ENCODE measurements at places on chromosomes 6 and 20.

- no peak for DNase-seq
Observed at GRCh38 chr6:36126553-36127458, 3.5 kb upstream of the MAPK13 start.

DNA sequence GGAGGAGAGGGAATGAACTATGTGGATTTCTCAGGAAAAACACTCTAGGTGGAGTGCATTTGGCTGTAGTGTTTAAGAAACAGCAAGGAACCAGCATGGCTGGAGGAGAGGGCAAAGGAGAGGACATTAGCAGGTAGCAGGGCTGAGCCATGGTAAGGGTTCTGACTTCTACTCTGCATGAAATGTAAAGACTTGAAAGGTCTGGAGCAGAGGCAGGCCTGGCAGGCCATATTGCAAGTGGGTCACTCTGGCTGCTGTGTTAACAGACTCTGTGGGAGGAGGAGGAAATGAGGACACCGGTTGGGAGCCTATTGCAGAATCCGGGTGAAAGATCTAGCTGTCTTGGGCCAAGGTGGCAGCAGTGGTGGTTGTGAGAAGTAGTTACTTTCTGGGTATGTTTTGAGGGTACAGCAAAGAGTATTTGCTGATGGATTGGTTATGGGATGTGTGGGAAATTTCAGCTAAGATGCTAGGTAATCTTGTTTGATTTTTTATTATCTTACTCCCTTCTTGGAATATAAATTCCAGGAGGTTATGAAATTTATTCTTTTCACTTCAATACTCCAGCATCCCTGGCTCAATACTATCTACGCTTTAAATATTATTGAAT lies 115.9 kb upstream of the BCLAF1 start:
- DNase-seq, result no peak

GRCh38 chr6:11921017-11921438 lies 91.1 kb upstream of the HIVEP1 start:
- peak; percentile 75 for DNase-seq

- DNase-seq, result peak; percentile 75
Observed at GRCh38 chr6:18595774-18596530, 208.8 kb downstream of the RNF144B start.

DNA sequence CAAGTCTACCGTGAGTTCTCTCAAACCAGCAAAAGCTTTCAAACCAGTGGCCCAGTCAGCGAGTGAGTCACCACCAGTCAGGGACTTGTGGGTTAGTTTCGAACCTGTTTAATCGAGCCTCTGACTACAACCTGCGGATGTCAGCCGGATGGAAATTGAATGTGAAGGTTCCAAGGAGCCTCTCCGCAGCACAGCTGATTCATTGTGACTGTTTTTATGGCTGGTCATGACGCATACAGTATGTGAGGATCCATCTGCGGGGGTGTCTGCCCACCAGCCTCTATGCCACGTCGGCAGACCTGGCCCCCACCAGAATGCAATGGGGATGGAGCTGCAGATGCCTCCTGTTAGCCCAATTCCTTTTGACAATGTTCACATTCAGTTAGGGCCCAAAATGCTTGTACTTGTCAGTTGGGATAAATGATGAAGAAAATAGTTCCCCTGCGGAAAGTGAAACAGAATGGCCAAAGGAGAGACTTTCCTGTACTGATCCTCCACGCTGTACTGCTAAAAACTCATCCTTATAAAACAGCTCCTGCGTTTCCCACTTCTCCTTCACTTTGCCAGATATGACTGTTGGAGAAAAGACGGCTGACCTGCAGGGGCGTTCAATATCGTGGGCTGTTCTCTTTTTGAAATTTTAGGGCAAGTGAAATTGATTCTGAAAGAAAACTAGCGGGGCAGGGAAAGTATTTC lies 206.6 kb downstream of the TFAP2B start:
- no peak for DNase-seq

- no peak for DNase-seq
Observed at GRCh38 chr6:132749111-132749510, 8.6 kb downstream of the VNN2 start.

- peak; percentile 70 for DNase-seq
Observed at GRCh38 chr20:33299111-33299603, 16.1 kb downstream of the BPIFB1 start.

DNA sequence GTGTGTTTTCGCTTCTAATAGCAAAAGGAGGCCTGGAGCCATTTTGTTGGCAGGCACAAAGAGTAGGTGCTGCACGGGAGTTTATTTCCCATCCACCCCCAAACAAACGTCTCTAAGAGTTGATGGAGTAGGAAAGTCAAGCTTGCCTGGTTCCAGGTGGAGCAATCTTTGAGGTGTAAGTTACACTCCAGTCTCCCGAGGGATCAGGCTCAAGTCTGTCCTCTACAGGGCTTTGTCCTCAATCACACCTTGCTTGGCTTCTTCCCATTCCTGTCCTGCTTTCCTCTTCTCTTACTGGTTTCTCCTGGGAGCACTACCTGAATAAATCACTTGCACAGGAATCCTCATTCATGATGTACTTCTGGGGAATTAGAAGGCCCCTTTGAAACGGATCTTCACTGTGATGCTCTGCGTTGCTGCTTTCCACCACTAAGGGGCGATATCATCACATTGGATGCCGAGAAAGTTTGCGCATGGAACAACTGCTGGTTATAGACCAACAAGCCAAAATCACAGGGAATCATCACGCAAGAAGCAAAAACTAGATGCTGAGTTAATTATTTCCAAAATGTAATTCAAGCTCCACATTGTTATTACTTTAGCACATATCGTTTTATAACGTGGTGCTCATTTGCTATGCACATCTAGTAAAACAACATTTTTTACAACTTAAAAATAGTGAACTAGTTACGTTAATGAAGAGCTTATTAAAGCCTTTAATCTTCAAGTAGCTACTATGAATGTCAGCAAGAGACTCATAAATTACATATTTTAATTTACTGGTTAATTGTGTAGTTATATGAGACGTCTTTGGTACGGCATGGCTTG lies 156.8 kb downstream of the DNAH8 start:
- DNase-seq, result no peak

DNA sequence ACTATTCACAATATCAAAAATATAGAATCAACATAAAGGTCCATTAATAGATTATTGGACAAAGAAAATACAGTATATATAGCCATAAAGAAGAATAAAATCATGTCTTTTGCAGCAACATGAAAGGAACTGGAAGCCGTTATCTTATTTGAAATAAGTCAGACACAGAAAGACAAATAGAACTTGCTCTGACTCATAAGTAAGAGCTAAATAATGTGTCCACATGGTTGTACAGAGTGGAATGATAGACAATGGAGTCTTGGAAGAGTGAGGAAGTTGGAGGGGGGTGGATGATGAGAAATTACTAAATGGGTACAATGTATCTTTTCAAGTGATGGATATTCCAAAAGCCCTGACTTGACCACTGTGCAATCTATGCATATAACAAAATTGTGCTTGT lies 613.5 kb downstream of the PHF3 start:
- DNase-seq, result no peak

DNA sequence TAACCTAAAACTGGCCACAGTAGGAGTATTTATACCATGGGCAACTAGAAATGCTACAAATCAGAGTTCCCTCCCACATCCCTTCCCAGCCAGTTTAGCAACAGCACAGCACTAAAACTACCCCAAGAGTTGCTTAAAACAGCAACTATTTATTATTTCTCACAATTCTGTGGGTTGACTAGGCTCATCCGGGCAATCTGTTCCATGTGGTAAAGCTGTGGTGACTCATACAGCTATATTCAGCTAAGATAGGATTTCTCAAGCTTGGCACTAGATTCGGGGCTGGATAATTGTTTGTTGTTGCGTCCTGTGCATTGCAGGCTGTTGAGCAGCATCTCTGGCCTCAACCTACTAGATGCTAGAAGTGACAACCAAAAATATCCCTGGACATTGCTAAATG lies 8.6 kb upstream of the HECA start:
- no peak for DNase-seq

- DNase-seq, result no peak
Observed at GRCh38 chr20:60372275-60372674, 414.1 kb downstream of the CDH26 start.

DNA sequence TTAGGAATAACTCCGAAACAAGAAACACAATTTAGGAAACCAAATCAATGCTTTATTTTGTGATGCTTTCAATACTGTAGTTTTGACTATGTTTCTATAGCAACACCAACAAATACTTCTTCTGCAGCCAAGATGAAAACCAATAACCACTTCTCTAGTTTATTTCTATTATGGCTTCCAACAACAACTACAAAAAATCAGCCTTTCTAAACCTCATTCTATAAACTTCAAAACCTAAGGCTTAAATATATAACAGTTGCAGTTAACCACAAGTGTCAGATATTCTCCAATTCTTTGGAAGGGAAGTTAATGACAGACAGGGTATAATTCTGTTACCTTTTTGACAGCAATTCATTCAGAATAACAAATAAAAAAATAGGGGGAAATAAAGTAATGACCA lies 80.9 kb downstream of the EPB41L2 start:
- no peak for DNase-seq

DNA sequence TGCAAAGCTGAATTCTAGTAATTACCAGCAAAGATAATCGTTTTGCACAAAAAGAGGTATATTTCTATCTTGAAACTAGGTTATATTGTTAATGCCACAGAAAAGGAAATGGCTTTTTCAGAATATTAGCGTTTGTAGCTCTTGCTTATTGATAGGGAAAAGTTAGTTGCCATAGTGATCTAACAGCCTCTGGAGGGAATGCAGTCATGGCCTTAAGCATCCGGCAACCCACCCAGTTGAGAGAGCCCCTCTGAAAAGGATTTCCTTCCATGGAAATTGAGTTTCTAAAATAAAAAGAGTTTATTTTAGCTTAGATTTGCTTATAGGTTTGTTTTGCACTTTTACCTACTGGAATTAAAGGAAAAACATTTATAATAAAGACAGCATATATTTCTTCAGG lies 224.5 kb downstream of the BCKDHB start:
- no peak for DNase-seq

- DNase-seq, result no peak
Observed at GRCh38 chr6:109475625-109476024, 7.4 kb downstream of the ZBTB24 start.

- DNase-seq, result no peak
Observed at GRCh38 chr6:31737315-31737990, 1.1 kb upstream of the CLIC1 start.

GRCh38 chr6:155384321-155384952 lies 70.2 kb upstream of the TFB1M start:
- no peak for DNase-seq

DNA sequence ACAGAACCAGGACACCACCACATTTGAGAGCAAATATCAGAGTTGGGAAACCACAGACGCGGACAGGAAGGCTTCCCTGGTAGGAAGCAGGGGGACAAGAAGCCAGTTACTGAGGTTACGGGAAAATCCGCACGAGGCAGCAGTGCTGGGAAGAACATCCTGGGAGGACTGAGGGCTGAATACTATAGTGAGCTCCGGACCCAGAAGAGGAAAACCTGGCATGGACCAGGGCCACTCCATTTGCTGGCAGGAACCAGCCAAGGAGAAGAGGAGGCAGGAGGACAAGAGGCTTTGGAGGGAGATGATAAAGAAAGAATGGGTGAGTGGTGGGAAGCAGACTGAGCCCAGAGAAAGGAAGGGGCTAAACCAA lies 6.1 kb upstream of the DSN1 start:
- DNase-seq, result no peak

DNA sequence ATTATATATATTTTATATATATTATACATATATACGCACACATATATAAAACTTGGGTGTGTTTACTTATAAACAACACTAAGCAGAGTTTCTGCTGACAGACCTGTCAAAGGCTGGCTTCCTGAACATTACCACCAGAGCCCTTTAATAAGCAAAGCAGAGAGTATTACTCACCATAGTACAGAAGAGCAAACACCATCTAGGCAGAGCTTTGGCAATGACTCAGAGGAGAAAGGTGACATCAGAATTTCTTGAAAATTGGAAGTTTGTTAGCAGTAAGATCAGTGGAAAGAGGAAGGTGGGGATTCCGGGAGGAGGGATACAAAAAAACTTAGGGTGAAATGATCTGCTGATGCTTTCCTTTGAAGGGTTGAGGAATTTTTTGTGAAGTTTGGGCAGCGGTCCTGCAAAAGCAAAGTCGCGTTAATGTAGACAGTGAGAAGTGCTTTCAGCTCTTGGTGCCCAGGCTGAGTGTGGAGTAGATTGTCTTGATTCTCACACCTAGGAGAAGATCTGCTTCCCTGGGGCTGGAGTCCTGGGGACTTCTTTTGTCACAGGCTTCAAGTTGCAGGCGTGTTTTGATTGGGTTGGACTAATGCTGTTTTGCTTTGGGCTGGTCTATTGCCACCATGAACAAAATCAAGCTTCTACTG lies 109.6 kb upstream of the BACH2 start:
- DNase-seq, result no peak

GRCh38 chr6:118589186-118589585 lies 41.1 kb downstream of the PLN start:
- DNase-seq, result no peak

- DNase-seq, result no peak
Observed at GRCh38 chr6:147384029-147384428, 124.5 kb upstream of the SAMD5 start.

GRCh38 chr6:160419488-160419887 lies 71.3 kb downstream of the SLC22A3 start:
- no peak for DNase-seq

DNA sequence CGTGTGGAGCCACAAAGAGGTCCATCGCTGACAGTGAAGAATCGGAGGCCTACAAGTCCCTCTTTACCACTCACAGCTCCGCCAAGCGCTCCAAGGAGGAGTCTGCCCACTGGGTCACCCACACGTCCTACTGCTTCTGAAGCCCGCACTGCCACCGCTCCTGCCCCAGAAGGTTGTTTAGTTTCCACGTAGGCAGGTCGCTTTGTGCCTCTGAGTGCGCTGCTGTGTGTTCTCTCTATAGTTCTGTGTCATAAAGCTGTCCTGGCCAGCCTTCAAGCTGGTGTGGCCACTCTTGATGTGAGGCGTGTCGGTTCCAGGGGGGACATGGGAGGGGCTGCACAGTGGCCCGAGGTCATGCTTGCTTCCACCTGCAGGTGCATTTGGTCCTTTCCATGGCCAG lies 6.4 kb upstream of the FAM209A start:
- DNase-seq, result no peak

- DNase-seq, result peak; percentile 12
Observed at GRCh38 chr6:39169448-39170344, 54.7 kb upstream of the SAYSD1 start.

DNA sequence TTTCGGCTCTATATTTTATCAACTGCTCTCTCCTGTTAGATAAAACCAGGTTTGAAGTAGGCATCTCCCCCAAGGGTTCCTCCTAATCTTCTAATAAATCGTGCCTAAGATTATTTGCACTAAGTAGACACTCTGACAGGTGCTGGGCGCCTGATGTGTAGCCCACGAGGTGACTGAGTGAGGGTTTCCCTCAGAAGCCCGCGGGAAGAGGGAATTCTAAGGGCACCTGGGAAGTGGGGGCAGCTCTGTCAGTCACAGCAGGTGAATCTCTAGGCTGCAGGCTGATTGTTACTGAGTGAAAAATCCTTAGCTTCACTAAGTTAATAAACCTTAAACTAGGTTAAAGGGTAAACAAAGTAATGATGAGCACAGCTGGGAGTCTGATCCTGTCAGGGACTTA lies 68.2 kb downstream of the PXDC1 start:
- DNase-seq, result no peak

All from sigmoid colon (tissue), 7 donors.